ENCODE measurements at places on chromosomes 4 and X. TPM values are rescaled to one million over a fixed set of nuclear protein-coding genes. Genes with fewer than 3 reads are reported as not detected.
A peak's percentile ranks its signal among the peaks of the same experiment; 100 is the strongest.

MAGEB10 gene
- total RNA-seq = not detected

GRCh38 chr4:33188733-33189132 lies 2468.6 kb downstream of the PCDH7 start:
- DNase-seq = no peak

DNA sequence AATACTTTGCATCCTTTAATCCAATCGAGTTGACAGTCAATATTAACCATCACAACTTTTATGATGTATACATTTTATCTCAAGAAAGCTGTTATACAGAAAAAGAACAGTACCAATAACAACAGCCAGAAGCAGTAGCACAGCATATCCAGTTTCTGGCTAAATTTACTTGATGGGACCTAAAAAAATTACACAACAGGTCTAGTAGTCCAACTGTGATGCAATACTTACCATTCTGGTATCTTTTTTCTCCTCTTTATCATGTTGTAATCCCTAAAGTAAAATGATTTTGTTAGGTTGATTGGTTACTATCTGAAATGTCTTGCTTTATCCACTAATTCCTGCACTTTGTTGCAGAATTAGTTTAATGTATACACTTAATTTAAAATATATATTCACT lies 1150.6 kb downstream of the FAT4 start:
- DNase-seq = no peak

XG gene
- total RNA-seq = not detected

DNA sequence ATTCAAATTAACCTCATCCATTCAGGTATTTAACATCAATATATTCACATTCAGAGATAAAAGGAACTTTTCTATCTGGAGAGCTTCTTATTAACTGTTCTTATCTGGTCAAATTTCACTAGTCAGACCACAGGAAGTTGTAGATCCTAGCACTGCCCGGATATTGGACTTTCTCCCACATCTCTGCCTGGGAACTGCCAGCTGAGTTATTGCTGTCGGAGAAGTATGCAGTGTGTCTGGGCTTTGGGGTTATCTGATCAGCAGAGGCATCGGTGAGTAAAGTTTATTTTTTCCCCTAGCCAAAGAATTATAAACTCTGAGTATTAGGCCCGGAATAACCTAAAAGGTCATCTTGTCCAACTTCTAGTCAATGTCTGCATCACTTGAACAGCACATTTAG lies 45.1 kb downstream of the OR13H1 start:
- no peak for DNase-seq

- no peak for DNase-seq
Observed at GRCh38 chrX:1465286-1466231, 12.8 kb upstream of the ASMTL start.

GRCh38 chr4:97984545-97985131 lies 158.6 kb downstream of the STPG2 start:
- no peak for DNase-seq

UVSSA gene
- 23.4 TPM for total RNA-seq

- DNase-seq = peak; percentile 36
Observed at GRCh38 chr4:76067652-76068286, 6.7 kb upstream of the ART3 start.

DNA sequence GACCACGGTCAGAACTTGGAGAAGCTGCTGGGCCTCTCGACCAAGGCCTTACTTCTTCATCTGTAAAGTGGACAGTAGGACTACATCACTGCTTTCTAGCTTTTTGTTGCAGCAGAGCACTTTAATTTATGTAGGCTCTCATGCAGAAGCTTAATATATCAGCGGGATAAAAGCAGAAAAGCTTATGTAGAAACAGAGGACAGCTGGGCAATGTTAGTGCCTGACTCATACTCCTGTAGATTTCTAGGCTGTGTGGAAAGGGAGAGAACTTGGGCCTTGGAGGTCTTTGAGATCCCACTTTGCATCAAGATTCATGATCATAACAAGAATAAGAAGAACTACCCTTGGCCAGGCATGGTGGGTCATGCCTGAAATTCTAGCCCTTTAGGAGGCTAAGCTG lies 91.2 kb downstream of the ARHGAP10 start:
- no peak for DNase-seq

HSFX4 gene
- not detected for total RNA-seq

DNA sequence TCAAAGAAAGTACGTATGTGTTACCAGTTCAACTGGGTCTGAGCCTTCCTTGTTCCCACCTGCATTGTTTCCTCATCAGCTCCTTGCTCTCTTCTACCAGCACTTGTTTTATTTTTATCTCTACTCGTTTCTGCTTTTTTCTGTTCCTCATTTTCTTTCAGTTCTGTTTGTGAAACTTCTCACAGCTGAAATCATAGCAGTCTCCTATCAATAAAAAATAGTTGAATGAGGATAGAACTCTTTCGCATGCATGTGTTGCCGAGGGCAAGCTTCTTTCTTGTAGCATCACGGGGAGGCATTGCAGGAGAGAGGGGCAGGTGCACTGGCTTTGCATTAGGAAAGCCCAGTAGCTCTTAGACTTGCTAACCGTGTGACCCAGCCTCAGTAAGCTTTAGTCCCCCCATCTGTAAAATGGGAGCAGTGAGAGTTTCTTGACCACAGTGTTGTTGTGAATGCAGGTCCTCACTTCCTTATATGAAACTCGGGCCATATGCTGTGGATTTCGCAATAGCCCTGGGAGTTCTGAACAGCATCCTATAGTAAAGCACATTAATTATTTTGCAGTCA lies 24.7 kb downstream of the OFD1 start:
- DNase-seq = no peak

CLDN2 gene
- 0.10 TPM for total RNA-seq

MTTP gene
- total RNA-seq = 0.26 TPM

- no peak for DNase-seq
Observed at GRCh38 chr4:14237911-14238310, 610.4 kb upstream of the BOD1L1 start.

GYPB gene
- not detected for total RNA-seq

DNA sequence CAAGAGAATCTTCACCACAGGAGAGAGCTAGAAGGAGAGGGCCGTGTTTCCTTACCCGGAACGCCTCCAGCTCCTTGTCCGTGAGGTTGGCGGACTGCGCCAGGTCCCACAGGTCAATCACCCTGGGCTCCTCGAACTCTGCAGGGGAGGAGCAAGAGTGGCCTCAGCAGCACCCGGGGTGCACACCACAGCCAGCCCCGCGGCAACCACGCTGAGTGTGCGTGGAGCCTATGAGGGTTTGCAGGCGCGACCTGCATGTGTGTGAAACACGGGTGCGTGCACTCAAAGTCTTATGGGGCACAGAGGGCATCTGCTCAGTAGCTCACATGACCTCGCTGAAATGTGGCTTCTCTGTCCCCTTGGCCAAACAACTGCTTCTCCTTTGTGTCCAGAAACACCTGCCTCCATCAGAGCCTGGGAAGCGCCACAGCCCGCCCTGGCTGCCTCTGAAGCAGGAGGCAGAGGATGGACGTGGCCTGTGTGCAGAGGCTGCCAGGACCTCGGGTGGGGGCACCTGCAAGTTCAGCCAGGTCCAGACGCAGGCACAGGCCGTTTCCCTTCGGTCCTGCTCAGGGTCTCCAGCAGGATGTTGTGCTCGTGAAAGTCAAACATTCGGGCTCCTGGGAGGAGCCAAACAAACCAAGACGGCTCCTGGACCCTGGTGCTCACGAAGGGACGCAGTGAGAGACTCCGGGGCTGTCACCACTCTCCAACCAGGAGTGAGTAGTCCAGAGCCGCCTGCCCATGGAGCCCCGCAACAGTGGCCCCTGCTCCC lies 16.0 kb downstream of the LRPAP1 start:
- no peak for DNase-seq

DNA sequence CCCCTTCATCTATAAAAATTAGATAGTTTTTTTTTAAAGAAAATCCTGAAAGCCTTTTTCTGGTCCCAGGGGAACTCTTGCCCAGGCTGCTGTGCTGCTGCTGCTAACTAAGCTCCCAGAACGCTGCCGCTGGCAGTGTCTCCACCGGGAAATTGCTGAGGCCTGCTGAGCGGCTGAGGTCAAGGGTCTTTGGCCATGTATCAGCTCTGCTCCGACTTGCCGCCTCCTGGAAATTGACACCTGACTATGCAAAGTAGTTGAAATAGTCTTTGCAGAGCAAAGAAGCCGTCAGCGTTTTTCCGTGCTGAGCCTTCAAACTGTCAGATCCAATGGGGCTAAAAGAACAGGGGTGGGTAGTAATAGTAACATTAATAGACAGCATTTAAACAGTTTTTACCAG lies 839 bp downstream of the QDPR start:
- no peak for DNase-seq

DNA sequence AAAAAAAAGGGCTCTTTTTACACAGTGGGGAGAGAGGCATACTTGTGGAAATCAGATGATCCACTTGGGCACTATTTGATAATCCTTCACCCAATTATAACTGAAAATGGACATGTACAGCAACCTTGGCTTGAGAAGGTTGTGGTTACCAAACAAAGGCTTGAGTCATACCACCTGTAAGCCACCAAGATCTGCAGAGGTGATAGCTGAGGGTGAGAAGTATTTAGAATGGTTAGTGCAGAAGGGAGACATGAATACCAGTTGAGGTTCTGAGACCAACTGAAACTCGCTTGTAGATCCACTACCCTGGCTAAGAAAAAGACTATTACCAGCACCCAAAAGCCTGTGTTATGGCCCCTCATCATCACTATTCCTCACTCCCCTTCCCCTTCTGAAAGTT lies 614.0 kb downstream of the STIM2 start:
- DNase-seq = no peak

UBE2A gene
- total RNA-seq = 110 TPM

DNA sequence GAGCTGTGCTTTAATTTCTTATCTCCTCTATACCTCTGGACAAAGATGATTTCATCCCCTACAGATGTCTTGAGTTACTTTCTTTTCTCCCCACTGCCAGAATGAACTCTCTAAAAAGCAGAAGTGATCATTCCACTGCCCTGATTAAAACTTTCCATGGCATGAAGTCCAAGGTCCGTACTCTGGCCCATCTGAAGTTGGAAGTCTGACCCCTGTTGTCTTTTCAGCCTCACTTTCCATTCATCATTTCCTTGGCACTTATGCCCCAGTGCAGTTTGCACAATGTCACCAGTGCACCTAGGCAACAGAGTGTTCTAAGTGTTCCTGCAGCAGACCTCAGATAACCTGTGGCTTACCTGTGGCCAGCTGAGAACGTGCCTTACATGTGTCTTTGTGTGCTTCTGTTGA lies 242.4 kb downstream of the FRAS1 start:
- DNase-seq = no peak

GAGE13 gene
- not detected for total RNA-seq

MXRA5 gene
- 14.2 TPM for total RNA-seq

SERTM2 gene
- total RNA-seq = not detected

DNA sequence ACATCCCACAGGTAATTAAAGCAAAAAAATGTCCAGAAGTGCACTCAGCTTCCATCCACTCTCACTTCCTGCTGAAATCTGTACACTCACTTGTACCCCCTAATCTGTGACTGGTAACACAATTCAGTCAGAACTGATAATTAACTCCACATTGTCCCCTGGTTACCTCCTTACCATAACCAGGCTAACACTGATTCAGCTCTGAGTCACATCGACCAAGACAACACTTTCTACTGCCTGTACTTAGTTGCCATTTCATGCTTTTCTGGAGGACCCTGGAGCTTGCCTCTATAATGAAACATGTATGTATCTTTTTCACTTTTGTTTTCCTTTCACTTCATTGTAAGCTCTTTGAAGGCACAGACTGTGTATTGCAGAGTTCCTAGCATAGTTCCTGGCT lies 130.9 kb upstream of the GABRG1 start:
- no peak for DNase-seq

VEGFC gene
- 15.7 TPM for total RNA-seq

NDNF gene
- 0.10 TPM for total RNA-seq

- DNase-seq = no peak
Observed at GRCh38 chr4:10011277-10011676, 10.0 kb downstream of the SLC2A9 start.

Data from Panc1 (cell line).